Fibroblast of the aortic adventitia (primary cell): ENCODE measurements at places on chromosomes 1 and 21.
A peak's percentile ranks its signal among the peaks of the same experiment; 100 is the strongest.

- DNase-seq: peak; percentile 99
These were observed 55.7 kb downstream of the GIPC2 start for GRCh38 chr1:78101514-78101913.

DNA sequence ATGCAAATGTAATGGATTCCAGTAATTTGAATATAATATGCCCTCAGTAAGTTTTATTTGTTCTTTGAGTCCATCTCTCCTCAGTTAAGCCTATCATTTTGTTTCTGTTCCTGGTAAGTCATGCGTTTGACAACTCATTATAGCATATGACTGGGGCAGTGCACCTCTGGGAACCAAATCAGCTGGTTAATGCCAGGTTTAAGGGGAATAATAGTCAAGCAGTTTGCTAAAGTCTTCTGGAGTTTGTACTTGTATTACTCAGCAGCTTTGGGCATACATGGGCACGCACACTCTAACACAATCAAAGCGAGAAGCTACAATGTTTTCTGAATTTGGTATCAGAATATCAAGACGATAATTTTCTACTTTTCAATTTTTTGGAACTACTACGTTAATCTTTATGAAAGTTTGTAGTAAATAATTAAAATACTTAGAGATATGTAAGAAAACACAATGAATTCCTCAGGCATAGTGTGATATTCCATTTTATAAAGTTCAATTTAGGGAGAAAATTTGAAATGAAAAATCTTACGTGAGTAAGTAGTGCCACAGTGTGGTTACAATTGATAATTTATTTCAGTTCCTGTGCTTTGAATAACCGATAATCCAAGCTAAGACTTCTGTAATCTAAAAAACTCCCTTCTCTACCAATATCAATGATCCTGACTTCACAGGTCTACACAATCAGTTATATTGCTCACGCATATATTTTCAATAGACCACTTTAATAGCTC, 43.8 kb upstream of the KCTD3 start:
- DNase-seq: peak; percentile 63

DNA sequence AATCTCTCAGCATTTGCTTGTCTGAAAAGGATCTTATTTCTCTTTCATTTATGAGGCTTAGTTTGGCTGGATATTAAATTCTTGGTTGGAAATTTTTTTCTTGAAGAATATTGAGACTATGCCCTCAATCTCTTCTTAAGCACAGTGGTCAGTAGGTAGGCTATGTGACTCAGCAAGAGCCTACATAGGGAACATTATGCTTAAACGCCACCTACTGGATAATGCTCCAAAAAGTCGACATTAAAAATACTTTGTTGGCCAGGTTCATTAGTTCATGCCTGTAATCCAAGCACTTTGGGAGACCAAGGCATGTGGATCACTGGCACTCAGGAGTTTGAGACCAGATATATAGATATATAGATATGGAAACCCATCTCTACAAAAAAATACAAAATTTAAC, 678.0 kb upstream of the USP24 start:
- DNase-seq: peak; percentile 62

GRCh38 chr21:44021064-44021463, 9.0 kb downstream of the TRAPPC10 start:
- no peak for DNase-seq
